ENCODE measurements at places on chromosomes 6 and 20.
A peak's percentile ranks its signal among the peaks of the same experiment; 100 is the strongest.

- DNase-seq = no peak
Observed at GRCh38 chr6:166442131-166442685, 59.5 kb upstream of the MPC1 start.

DNA sequence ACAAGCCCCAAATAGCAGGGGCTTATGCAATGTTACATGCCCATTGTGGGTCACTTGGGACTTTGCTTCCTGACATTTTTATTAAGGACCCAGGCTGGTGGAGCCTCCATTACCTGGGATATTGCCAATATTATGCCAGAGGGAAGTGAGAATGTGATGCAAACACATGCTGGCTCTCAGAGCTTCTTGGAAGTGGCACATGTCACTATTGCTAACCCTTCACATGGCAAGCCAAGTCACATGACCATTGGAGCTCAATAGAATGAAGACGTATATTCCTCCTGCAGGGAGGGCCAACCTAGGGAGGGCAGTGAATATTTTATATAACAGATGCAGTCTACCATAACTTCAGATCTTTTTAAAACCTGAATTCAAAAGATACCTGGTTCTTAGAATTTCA is 140.7 kb upstream of the ZFP64 start:
- DNase-seq = no peak

DNA sequence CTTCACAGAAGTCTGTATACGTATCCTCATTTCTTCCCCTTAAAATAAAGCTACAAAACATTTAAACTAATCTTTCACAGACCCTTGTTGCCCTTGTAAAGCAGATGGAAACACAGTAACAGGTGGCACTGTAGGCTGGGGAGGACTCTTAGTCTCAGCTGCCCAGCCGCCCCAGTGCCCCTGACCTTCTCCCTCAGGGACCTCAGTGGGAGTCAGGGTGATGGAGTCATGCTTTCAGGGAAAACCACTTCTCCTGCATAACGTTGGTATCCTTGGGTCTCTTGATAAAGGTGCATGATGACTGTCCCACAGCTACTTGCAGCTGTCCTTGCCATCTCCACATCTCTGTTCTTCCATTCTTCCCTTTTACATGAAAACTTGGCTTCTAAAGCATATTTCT is 198.6 kb downstream of the CDKAL1 start:
- DNase-seq = no peak

- DNase-seq = no peak
Observed at GRCh38 chr6:72890233-72890632, 268.4 kb downstream of the KCNQ5 start.

GRCh38 chr20:63212792-63213191 is 3.1 kb downstream of the YTHDF1 start:
- DNase-seq = no peak

- no peak for DNase-seq
Observed at GRCh38 chr6:42791706-42792320, 10.0 kb downstream of the BICRAL start.

DNA sequence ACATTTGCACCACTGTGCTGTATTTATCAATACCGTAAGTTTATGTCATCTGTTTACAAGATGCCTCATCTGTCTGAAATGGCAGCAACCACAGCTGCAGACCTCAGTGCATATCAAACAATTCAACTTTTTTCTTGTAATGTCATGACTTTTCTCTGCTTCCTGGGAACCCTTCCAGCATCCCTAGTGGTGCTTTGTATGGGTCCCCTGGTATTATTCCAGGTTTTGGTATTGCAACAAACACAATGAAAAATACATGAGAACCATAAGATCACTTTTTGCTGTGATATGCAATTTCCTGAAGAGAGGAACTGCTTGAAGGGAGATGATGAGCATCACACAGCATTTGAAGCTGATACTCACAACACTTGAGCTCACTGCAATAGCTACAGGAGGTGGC is 12.0 kb upstream of the TXNDC5 start:
- no peak for DNase-seq

DNA sequence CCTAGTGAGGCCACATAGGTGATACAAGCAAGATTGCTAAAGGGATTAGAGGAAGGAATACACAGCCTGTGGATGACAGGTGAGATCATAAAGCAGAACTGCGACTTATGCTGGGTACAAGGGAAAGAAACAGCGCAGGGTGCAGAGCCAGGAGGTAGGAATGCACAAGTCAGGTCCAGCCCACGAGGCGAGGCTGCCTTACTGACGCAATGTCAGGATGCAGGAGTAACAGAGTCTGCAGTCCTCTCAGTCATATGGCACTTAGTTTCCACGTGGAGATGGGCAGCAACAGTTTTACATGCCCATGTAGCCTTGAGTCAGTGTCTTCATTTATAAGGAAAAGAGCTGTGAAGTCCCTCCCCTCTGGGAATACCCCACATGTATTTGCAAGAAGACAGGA is 210.9 kb downstream of the SYNE1 start:
- no peak for DNase-seq

- no peak for DNase-seq
Observed at GRCh38 chr20:62606016-62606415, 36.3 kb upstream of the SLCO4A1 start.

DNA sequence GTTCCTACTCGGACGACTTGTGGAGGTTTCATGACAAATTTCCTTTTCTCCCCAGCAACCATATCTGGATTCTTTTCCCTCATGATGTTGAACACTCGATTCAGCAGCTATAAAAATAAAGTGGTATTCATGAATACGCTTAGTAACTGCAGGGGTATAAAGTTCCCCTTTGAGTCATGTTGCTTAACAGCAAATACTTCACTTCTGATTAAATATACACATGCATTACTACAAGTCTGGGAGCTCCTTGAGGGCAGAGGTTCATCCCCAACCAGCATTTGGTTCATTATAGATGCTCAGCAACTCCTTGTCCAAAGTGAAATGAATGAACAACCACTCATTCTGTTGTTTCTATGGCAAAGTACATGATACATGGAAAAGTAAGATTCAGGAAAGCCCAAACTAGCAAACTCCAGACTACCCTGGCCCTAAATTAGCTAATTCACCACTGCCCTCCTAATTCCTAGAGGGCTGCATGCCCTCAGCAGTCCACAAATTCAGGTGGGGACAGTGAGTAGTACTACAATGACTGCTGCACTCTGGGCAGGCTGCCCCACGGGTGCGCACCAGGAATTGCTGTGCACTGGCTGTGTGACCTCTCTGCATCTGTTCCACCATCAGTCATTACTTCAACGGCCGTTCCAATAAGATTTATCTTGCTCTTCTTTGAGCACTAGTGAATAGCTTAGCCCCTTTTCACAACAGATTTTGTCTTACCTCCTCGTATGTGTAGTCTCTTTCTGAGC is 15.2 kb downstream of the EIF2S2 start:
- DNase-seq = no peak

GRCh38 chr6:119535332-119535731 is 185.8 kb upstream of the MAN1A1 start:
- DNase-seq = no peak

DNA sequence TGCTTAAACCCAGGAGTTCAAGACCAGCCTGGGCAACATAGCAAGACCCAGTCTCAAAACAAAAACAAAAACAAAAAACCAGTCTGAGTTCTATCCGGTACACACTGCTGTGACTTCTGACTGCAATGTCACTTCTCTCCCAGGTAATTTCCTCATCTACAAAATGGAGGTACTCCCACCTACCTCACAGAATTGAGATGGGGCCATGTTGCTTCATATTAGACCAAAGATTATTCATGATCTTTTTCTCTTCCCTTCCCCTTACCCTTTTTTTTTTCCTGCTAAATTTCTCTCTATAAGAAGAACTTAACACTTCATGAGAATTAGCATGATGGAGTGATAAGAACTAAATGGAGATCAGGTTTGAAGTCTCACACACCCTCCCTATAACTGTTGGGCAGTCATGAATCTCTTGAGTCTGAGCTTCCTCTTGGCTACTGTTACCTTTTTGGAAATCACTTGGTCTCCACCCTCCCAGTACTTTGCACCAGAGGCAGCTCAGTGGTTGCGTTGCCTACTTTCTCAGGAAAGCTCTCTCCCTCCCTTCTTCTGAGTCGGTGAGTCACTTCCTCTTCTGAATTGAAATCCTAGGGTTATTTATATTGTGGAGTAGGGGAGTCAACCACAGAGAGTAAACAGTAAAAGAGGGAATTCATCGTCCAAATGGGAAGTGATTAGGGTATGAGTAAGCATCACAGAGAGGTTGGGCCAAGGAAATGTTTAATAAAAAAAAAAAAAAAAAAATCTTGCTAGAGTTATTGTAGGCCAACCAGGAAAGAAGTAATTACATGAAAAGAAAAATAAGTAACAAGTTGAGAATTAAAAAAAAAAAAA is 59.9 kb upstream of the MAP7 start:
- no peak for DNase-seq

DNA sequence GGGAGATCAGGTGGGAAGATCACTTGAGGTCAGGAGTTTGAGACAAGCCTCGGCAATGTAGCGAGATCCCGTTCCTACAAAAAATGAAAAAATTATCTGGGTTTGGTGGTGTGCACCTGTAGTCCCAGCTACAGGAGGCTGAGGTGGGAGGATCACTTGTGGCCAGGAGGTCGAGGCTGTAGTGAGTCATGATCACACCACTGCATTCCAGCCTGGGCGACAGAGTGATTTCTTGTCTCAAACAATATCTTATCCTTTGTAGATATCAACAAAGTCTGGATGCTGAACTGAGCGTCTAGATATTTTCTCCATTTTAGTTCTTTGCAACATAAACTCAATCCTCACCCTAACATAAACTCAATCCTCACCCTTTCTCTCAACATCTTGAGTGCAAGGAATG is 197.6 kb downstream of the DTNBP1 start:
- no peak for DNase-seq

DNA sequence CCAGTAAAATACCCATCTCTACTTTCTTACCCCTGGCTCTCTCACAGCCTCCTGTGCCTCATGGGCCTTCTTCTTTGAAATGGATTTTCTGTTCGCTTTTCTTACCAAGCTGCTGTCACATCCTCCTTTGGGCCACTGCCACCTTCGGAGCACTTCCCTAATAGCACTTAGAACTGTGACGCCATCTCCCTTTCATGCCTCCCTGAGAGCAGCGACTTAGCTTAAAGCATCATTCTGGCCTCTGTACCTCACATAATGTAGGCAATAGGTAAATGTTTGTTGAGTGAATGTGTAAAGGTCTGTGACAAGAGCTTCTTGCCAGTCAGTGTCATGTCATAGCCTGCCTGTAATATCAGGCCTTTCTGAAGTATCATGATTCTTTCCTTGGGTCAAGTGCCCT is 78.8 kb downstream of the ADGRG6 start:
- DNase-seq = no peak

GRCh38 chr6:74510878-74511277 is 695.0 kb downstream of the COL12A1 start:
- no peak for DNase-seq

DNA sequence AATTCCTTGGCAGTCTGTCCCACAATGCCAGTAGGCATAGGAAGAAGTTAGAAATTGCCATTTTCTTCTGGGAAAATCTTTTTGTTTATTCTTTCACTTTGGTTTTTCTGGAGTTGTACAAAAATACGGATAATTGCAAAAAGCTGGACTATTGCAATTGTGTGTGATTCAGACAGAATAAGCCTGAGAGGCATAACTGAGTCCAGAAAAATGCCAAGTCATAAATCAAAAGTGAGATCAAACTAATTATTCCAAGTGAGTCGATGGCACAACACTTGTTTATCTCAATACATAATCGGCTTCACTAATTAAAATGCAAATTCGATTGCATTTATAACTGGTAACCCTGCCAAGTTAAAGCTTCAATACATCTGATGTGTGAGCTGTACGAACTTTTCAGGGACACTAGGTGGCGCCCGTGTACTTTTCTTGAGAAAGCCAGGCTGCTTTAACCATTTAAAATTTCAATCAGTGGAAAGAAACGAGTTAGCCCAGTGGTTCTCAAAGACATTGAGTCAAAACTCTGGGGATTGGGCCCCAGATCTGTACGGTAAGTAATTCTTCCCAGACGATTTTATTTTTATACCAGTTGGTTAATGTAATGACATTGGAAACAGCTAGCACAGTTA is 102.6 kb downstream of the LAMP5 start:
- DNase-seq = peak; percentile 19

GRCh38 chr20:31573555-31574321 is 31.4 kb upstream of the ID1 start:
- no peak for DNase-seq

GRCh38 chr6:110813338-110814101 is 1.7 kb downstream of the CDK19 start:
- DNase-seq = no peak

GRCh38 chr6:12761376-12762115 is 45.0 kb downstream of the PHACTR1 start:
- DNase-seq = no peak

- DNase-seq = no peak
Observed at GRCh38 chr6:34491091-34491430, 25.2 kb downstream of the PACSIN1 start.

GRCh38 chr6:96626759-96627364 is 63.9 kb downstream of the FHL5 start:
- DNase-seq = no peak

DNA sequence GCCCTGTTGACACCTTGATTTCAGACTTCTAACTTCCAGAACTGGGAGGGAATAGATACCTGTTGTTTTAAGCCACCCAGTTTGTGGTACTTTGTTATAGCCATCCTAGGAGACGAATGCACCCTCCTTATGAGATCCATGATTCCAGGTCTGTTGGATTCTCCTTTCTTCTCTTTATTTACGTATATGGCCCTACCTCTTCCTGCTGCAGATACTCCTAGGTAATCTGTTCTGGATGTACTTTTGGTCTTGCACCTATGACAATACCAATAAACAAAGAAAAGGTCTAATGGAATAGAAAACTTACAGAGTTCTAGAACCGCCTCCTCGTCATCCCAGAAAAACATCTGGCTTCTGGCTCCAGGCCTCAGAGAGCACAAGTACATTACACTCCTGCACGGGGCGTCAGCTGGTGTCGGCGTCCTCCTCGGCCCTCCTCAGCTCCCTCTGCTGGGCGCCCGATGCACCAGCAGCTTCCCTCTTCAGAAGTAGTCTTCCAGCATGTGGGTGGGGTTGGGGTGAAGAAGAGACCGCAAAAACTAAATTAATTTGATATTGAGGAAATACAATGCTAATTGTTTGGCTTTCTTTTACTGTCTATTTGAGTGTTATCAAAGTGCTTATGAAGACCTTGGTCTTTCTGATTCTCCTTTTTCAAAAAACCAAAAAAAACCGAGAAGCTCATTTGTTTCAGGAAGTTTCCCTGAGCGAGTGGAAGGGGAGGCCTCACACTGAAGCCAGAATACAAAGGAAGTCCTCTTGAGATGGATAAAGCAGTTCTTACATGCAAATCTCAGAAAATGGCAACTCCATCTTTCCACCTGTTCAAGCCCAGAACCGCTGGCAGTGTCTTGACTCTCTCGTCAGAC is 9.7 kb upstream of the ATXN1 start:
- peak; percentile 63 for DNase-seq

GRCh38 chr6:133855991-133856370 is 32.9 kb upstream of the TCF21 start:
- no peak for DNase-seq

GRCh38 chr20:19056909-19057308 is 155.5 kb upstream of the SLC24A3 start:
- no peak for DNase-seq
